ENCODE measurements at places on chromosomes 1 and 21.

DNA sequence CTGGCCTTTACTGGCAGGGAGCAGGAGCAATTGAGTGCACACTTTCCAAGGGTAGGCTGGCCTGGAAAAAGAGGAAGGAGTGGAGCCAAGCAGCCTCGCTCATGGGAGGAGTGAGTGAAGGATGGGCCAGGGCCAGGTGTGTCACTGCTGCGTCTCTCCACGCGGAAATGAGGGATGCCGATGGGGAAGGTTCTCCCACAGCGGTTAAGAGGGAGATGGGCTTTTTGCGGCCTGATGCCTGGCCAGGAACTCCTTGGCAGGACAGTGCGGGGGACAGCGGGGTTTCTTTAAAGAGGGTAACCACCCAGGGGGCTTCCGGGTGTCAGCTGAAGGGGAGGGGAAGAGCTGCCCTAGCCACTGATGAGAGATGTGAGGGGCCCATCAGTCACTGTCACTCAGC, 82.4 kb downstream of the PTPRU start:
- no peak for DNase-seq

DNA sequence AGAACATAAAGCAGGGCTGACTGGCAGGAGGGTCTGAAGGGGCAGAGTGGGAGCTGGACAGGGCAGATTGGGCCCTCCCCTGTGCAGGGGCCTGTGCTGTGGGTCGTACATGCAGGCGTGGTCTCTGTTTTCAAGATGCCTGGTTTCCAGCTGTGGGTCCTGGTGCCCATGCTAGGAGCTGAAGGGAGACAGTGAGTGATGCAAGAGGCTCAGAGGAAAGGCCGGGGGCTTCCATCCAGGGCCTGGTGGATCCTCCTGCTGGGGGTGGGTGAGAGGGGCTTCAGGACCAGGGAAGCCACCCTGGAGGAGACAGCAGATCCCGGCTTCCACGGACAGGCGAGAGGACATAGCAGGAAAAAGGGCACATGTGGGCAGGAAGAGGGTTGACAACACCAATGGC, 349.0 kb upstream of the VAMP3 start:
- DNase-seq, result peak; percentile 15

- DNase-seq, result no peak
Measured at GRCh38 chr1:85624361-85624760, 43.8 kb downstream of the CCN1 start.

GRCh38 chr1:175449306-175449705, 256.7 kb upstream of the KIAA0040 start:
- DNase-seq, result no peak

GRCh38 chr1:58823481-58824010, 39.7 kb upstream of the JUN start:
- no peak for DNase-seq

GRCh38 chr1:210731193-210731592, 402.5 kb downstream of the HHAT start:
- DNase-seq, result no peak

DNA sequence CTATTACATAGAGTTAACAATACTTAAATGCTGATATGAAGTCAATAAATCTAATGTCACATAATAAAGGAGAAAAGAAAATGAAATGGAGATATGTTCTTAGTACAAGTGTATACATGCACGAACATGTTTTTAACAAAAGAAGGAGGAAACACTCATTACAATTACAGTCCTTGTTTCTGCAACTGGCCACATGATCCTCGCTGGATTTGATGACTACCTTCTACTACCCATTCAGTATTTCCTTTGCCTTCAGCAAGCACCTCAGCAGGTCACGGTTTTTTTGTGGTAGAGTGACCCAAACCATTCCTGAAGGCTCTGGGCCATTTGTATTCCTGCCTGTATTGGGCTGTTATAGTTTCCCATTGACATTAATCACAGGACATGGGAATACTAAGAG, 172.8 kb upstream of the CXADR start:
- DNase-seq, result no peak

- DNase-seq, result no peak
Measured at GRCh38 chr1:178796013-178796412, 71.0 kb downstream of the RALGPS2 start.

Data from tibial artery (tissue), 4 donors.